Activated T-helper 1 cell treated with anti-CD3 and anti-CD28 coated beads, Interleukin-2, amount 50 U/mL, for 16 hours (primary cell): ENCODE measurements at places on chromosomes 2 and 18.

DNA sequence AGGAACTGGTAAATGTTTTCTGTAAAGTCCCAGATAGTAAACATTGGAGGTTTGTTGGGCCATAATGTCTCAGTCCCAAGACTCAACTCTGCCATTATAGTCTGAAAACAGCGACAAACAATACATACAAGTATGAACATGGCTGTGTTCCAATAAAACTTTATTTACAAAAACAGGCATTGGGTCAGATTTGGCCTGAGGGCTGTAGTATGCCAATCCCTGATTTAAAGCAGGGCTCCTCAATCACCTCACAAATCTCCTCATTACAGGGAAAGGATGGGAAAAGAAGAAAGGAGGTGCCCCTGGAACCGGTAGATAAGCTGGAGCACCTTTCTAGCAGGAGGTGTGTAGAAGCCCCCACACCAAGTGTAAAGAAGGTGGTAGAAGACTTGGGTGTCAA is 48.9 kb upstream of the UPP2 start:
- DNase-seq, result no peak

GRCh38 chr18:63083555-63083954 is 236.0 kb downstream of the BCL2 start:
- no peak for DNase-seq

DNA sequence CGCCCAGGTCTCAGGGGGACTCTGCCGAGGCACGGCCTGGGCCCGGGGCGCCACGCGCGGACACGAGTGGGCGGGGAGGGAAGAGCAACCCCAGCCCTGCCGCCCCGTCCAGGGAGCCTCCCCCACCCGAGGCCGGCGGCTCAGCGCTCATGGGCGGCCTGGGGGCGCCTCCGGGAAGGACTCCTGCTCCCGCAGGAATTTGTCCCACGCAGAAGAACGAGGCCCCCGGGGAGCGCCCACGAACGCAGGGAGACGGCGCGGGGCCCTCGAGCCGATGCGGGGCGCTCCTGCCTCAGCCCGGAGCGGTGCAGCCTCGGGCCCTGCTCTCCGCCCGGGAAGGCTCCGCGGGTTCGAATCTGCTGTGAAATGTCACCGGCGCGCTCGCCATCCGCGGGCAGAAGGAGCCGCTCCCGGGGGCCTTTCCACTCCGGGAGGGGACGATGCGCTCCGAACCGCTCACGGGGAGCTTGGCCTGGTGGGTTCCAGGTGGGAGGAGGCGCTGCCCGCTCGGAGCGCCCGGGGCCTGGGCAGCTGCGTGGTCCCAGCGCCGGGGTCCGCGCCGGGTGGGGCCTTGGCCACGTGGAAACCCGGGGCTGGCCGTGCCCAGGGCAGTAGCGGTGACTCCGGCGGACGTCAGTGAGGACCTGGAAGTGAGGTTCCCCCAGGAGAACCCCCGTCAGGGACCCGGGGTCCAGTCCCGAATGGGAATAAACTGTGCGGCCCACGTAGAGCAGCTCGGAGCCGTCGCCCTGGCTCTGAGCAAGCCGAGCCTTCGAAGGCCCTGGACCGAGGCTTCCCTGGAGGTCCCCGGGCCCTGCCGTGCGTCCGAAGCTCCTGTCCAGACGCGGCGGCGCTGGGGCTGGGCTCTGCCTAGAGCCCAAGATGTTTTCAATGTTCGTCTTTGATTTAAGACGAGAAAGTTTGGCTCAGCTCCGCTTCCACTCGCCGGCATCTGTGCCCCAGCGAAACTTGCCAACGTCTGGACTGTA is 41.4 kb upstream of the CTDP1 start:
- no peak for DNase-seq

DNA sequence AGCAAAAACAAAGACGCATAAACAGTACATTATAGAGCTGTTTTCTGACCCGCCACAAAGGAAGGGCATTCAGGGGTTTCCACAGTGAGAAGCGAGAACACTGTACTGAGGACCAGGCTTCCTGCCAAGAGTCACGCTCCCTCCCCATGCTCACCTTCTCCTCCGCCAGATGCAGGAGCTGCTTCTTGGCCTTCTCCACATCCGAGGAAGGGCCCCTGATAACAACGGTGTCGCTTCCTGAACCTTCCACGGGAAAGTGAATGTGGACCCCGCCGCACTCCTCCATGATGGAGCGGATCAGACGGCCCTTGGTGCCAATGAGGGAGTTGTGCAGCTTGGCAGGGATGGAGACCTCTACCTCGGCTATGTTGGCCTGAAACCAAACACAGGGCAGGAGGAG is 53.8 kb downstream of the ANO7 start:
- no peak for DNase-seq

- DNase-seq, result peak; percentile 4
Observed at GRCh38 chr2:32008805-32009515, 1.8 kb downstream of the MEMO1 start.

GRCh38 chr2:154537024-154537423 is 161.5 kb upstream of the KCNJ3 start:
- DNase-seq, result no peak

- no peak for DNase-seq
Observed at GRCh38 chr2:138087751-138088593, 123.7 kb downstream of the HNMT start.

GRCh38 chr18:54835944-54836343 is 7.7 kb downstream of the RAB27B start:
- no peak for DNase-seq

- no peak for DNase-seq
Observed at GRCh38 chr2:101111917-101112771, 39.0 kb downstream of the TBC1D8 start.

GRCh38 chr2:233221378-233222063 is 30.0 kb upstream of the ATG16L1 start:
- no peak for DNase-seq

- DNase-seq, result no peak
Observed at GRCh38 chr2:10548626-10549025, 100.5 kb upstream of the ODC1 start.

DNA sequence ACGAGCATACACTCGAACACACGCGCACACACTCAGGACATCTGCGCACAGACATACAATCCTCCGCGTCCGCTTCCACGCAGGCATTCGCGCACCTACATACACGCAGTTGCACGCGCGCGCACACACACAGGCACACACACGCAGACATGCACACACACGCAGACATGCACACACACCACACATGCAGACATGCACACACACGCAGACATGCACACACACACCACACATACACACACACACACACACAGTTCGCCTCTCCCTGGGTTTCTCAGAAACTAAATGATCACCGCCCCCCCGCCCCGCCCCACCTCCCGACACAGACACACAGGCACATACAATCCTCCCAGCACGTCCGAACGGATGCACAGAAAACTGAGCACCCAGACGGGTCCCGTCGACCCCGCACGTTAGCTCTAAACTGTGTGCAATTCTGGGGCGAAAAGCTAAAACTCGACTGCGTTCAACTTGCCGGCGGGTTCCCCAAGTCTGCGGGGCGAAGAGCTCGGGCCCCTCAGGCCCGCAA is 1.0 kb downstream of the EPHA4 start:
- DNase-seq, result no peak

DNA sequence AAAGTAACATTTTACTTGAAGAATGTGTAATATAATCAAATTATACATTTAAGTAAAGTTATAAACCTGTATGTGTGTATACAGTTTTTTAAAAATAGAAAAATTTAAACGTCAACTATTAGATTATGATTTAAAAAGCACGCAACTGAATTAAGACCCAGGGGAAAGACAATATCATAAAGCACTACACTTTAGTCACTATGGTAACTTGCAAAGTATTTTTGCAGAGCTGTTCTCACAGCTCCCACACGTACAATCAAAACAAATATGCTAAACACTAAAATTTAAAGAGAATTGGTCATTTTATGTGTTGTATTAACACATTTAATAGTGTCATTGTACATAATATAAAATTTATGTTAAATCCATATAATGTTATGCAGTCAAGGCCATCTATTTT is 59.7 kb downstream of the FTCDNL1 start:
- no peak for DNase-seq

DNA sequence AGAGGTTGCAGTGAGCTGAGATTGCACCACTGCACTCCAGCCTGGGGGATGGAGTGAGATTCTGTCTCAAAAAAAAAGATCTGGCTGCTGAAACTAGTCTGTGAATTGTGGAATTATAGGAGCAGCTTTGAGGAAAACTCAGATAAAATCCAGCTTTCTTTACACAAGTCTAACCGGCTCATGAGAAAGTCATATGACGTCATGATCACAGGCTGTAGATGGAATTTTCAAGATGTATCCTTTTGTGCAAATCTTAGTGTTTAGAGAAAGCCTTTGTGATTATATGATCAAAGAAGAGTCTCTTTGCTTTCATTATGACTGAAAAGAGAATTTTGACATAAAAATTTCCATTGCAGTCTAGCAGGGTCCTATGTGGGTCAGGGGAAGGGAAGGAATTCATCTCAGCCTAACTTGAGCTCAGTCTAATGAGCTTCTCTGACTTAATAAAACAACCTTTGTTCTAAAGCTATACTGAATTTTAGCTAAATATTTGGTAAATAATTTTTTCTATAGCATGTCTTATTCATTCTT is 90.2 kb upstream of the NCK2 start:
- DNase-seq, result no peak

DNA sequence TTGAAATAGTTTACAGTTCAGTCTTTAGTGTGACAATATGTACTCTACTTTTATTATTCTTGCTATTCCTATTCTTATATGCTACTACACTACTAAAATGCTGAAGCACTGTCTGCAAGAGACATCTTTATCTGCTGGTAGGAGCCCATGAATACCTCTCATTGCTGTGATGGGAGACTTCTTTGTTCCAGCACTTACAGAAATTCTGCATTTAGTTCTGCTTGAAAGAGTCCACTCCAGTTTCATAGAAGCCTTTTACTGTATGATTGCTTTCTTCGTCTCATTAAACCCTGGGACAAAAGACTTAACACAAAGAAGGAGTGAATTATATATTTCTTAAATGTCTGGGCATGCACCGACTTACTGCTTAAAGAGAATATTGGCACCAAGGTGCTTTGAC is 272.7 kb downstream of the CD226 start:
- DNase-seq, result no peak

DNA sequence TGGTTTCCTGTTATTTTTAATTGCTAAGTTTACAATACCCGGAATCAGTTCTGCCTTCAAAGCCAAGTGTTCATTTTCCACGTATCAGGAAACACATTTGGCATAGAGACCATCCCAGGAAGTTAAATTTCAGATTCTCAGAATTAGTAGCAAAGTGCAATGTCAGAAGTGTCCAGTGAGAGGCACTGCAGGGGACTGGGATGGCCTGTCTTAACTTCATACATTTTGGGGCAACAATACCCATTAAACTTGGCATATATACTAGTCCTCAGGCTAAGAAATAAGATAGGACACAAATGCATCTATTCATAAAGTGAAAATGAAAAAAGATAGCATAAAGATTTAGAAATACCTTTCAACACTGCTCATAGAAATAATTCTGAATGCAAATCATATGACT is 1.5 kb upstream of the IL1RL2 start:
- no peak for DNase-seq

DNA sequence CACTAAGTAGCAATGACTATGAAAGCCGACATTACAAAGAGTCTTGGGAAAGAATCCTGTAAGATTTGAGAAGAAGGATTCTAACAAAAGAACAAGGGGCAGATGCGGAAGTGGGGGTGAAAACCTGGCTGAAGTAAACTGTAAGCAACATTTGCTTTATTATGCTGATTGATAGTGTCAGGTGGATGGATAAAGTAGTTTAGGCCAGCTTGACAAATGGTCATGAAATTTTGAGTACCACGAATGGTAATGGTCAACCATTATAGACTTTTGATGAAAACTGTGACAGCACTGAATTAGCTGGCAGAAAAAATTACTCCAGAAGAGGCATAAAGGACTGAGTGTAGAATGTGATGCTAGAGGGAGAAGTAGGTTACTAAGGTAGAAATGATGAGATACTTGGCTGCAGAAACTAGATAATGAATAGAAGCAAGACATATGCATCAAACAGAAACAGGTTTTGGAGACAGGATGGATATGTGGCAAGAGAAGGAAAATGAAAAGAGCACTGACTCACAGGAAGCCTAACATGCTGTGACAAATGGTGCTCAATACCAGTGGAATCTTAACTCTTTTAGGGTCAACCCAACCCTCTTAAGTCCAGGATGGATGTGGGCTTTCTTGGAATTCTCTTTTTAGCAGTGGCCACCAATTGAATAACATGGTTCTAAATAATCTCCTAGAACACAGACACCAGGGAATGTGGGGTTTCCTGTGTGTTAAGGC is 6.8 kb downstream of the THUMPD2 start:
- DNase-seq, result no peak

DNA sequence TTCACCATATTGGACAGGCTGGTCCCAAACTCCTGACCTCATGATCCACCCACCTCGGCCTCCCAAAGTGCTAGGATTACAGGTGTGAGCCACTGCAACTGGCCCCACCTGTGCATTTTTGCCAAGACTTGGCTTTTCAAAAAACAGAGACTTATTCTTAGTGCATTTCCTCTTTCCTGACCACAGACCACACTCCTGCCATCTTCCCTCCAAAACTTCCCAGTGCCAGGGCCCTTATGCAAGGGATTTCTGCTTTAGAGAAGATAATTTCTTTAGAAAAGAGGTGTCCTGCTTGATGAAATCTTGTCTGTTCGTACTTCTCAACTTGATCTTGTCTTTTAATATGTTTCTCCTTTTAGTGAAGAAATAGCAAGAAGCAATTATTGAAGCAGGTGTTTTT is 98.8 kb upstream of the ZNF516 start:
- DNase-seq, result no peak

DNA sequence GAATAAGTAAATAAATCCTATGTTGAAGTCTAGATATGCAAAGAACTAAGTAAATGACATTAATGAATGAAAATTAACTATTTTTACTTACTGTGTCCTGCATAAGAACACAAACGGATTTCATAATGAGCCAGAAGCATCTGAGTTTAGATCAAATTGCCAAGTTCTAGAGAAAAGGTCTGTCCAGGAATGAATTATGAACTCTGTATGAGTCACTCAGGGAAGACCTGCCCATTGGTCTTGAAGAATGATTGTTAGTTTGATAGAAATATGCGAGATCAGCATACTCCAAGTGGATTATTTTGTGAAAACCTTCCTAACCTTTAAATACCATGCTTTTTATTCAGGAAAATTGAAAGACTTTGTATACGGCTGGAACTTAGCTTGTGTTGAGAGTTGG is 189.5 kb downstream of the DOK6 start:
- no peak for DNase-seq

- DNase-seq, result no peak
Observed at GRCh38 chr2:235640926-235641723, 147.3 kb downstream of the AGAP1 start.

- no peak for DNase-seq
Observed at GRCh38 chr18:47050468-47050867, 15.0 kb upstream of the ELOA2 start.

GRCh38 chr2:27916293-27916995 is 25.9 kb downstream of the BABAM2 start:
- no peak for DNase-seq

DNA sequence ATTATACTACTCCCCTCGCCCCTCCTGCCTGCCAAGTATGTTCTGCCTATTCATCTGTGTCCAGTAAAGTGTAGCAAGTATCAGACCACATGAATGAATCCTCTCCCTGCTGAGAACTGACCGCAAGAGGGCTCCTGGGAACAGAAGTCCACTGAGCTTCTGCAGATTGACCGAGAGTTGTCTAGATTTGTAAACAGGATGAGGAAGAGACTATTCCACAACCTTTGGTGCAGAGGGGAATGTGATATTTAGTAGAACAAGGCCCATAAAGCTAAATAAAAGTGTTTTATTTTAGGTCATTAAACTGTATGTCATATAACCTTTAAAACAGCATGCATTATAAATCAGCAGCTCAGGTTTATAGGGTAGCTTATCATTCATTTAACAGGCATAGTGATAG is 377.0 kb downstream of the DCC start:
- DNase-seq, result no peak

GRCh38 chr2:101403745-101404144 is 16.4 kb upstream of the CREG2 start:
- no peak for DNase-seq
